Activated CD4-positive, alpha-beta memory T cell treated with anti-CD3 and anti-CD28 coated beads for 36 hours (primary cell): ENCODE measurements at places on chromosomes 5 and 9. TPM values are rescaled to one million over a fixed set of nuclear protein-coding genes. Genes with fewer than 3 reads are reported as not detected.

Gene PLEKHG4B
- total RNA-seq: not detected

DNA sequence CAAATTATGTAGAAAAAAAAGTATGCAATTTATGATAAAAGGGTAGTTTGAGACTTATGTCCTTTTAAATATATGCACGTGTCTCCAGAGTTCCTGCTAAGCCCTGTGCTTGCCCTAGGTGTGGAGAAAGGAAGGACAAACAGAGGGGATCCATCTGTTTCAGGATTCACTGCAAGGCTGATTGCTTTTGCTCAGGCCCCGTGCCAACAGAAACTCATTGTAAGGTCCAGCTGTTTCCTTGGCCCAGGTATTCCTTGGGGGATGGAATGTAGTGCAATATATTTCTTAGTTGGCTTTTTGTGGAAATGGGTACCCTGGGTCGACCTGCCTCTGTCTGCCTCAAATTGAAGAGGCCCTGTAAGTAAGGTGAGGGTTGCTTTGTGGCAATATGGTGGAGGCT, 268.6 kb upstream of the CLINT1 start:
- no peak overlapping the region for H3K27ac ChIP-seq
- no peak for DNase-seq
- H3K36me3 ChIP-seq: no peaks in the 10 kb centered on the region
- H3K4me3 ChIP-seq: no peak overlapping the region
- H3K27me3 ChIP-seq: peaks cover 9% of the 10 kb centered on the region

- no peak overlapping the region for H3K4me3 ChIP-seq
- no peaks in the 10 kb centered on the region for H3K27me3 ChIP-seq
- no peaks in the 10 kb centered on the region for H3K36me3 ChIP-seq
- H3K4me1 ChIP-seq: peaks cover 34% of the 10 kb centered on the region
Measured at GRCh38 chr5:56674441-56674840, 140.9 kb upstream of the MAP3K1 start.

- no peaks in the 10 kb centered on the region for H3K36me3 ChIP-seq
- peaks cover 13% of the 10 kb centered on the region for H3K27me3 ChIP-seq
- no peak overlapping the region for H3K27ac ChIP-seq
- no peak overlapping the region for H3K4me3 ChIP-seq
Measured at GRCh38 chr5:42614509-42614908, 142.1 kb upstream of the CCDC152 start.

GRCh38 chr9:129267141-129267540, 89.1 kb upstream of the IER5L start:
- no peak overlapping the region for H3K27ac ChIP-seq
- no peak for DNase-seq
- H3K4me1 ChIP-seq: peaks cover 22% of the 10 kb centered on the region
- H3K27me3 ChIP-seq: peaks cover under 1% of the 10 kb centered on the region
- H3K36me3 ChIP-seq: no peaks in the 10 kb centered on the region

Gene TAF11L5
- total RNA-seq: not detected

DNA sequence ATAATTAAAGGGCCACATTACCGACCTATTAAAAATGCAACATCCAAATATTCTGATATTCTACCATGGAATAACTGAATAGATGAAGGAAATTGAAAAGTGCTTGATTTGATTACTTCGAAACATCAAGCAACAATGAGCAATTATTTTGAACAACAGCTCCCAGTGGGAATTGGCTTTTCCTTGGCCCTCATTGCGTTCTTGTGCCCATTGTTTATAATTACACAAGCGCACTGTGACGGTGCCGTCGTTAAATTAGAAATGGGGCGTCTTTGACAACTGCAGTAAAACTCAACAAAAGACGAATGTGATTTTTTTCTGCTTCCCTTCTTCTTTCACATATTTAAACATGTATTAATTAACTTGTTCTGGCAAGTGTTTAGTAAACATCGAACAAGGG, 61.6 kb downstream of the CDH6 start:
- no peaks in the 10 kb centered on the region for H3K27me3 ChIP-seq
- no peak for DNase-seq
- no peak overlapping the region for H3K27ac ChIP-seq
- H3K4me1 ChIP-seq: no peaks in the 10 kb centered on the region

DNA sequence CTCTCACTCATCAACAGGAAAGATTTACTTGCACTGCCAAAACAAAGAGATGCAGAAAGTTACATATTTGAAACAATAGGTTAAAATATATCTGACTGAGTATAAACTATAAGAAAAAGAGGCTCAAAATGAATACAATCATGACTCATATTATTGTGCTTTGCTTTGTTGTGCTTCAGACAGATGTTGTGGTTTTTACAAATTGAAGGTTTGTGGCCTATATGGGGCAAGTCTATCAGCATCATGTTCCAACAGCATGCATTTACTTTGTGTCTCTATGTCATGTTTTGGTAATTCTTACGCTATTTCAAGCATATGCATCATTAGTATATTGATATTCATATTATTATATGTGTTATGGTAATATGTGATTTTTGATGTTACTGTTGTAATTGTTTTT, 330.0 kb downstream of the PRR16 start:
- H3K27me3 ChIP-seq: no peaks in the 10 kb centered on the region
- H3K27ac ChIP-seq: no peak overlapping the region
- no peak overlapping the region for H3K4me3 ChIP-seq
- DNase-seq: no peak

DNA sequence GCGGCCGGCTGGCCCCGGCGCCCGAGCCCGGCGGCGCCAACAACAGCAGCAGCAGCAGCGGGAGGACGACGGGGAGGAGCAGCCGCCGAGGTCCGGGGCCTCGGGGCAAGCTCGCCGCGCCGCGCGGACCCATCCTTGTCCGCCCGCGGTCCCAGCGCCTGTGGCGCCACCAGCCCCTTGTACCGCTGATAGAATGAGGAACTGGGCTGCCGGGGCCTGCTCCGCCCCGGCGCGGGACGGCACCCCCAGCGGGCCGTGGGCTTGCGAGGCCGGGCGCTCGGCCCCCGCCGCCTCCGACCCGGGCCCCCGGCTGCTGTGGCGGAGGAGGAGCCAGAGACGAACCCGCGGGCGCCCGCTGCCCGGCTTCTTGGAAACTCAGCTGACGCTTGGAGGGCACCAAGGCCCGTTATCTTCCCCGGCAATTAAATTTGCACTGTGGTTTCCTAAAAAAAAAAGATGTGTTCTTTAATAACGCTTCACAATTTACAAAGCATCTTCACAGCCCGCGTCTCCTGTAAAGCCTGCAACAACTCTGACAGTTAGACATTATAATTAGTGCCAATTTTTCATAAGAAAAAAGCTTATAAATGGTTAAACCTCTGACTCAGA, at the start of gene ARSB:
Gene ARSB, minus strand, starts transcription at position 195 of the 609 bp plus-strand sequence. Its CDS starts 62 bp downstream, at position 133.
- peak within 1 kb of the TSS; percentile 87 for H3K4me3 ChIP-seq
- H3K27me3 ChIP-seq: no peaks in the 10 kb centered on the region
- peaks cover 2% of the 10 kb centered on the region for H3K36me3 ChIP-seq
- peak; percentile 69 for DNase-seq

GRCh38 chr5:58040846-58041245, 419.0 kb downstream of the PLK2 start:
- no peaks in the 10 kb centered on the region for H3K36me3 ChIP-seq
- H3K27me3 ChIP-seq: no peaks in the 10 kb centered on the region
- H3K4me1 ChIP-seq: no peaks in the 10 kb centered on the region
- no peak overlapping the region for H3K27ac ChIP-seq
- no peak overlapping the region for H3K4me3 ChIP-seq

DNA sequence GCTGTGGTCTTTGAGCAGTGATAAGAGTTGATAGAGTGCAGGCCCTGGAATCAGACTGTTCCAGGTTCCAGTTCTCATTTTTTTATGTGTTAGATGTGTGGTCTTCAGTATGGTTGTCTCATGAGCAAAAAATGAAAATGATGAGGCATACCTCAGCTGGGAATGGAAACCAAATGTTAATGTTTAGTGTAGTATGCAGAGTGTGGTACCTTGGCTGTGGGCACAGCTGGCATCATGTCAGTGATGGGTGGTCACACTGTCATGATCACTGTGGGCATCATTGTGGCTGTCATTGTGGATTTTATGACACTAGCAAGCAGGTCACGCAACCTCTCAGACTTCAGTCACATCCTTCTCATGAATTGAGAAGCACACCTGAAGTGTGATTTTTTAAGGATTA, 6.4 kb downstream of the ABLIM3 start:
- H3K27me3 ChIP-seq: peaks cover 18% of the 10 kb centered on the region
- no peak overlapping the region for H3K4me3 ChIP-seq
- H3K27ac ChIP-seq: no peak overlapping the region
- H3K4me1 ChIP-seq: peaks cover 2% of the 10 kb centered on the region
- DNase-seq: no peak

DNA sequence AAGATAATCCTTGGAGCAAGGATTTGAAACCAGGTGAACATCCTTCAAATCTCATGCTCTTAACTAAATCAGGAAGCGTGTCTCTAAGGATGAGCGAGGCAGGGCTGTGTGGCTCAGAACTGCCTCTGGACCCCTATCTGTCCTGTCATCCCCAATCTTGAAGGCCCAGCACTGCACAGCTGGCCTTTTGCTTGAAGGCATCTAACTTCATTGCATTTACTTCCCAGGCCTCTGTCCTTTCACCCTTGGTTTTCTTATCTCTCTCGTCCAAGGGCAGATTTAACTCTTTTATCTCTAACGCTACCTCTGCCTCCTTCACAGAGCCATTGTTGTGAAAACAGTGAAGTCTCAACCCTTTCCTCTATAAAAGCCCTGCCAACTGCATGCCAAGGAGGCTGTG, 83.8 kb downstream of the UGCG start:
- H3K36me3 ChIP-seq: no peaks in the 10 kb centered on the region
- peaks cover 19% of the 10 kb centered on the region for H3K4me1 ChIP-seq
- no peak for DNase-seq
- peaks cover 11% of the 10 kb centered on the region for H3K27me3 ChIP-seq
- no peak overlapping the region for H3K27ac ChIP-seq
- H3K4me3 ChIP-seq: no peak overlapping the region

DNA sequence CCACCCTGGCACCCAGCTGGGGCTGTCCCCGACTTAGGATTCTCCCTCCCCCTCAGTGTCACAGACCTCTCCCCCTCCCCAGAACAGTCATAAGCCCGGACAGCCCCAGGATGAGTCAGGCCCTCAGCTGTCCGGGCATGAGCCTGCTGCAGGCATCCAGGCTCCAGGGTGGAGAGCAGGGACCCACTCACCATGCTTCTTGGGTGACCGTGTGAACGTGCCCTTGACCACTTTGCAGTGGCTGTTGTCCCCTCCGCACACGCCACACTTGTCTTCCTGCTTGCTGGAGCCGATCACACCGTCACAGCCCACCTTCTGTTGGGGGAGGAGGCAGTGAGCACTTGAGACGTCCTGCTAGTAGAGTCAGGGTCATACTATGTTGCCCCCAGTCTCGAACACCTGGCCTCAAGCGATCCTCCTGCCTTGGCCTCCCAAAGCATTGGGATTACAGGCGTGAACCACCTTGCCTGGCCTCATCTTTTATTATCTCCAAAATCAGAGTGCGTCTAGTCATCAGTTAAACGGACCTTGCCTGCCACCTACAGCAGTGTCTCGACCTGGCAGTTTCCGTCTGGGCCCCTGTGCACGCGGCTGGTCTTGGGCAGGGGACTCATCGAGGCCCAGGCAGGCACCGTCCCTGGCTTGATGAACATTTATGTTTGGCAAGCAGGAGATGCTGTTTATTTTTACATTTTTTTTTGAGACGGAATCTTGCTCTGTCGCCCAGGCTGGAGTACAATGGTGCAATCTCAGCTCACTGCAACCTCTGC, 72.6 kb downstream of the ZNF354C start:
- no peak overlapping the region for H3K27ac ChIP-seq
- no peaks in the 10 kb centered on the region for H3K36me3 ChIP-seq
- no peak overlapping the region for H3K4me3 ChIP-seq
- H3K27me3 ChIP-seq: no peaks in the 10 kb centered on the region
- DNase-seq: no peak

- peaks cover 11% of the 10 kb centered on the region for H3K4me1 ChIP-seq
- no peaks in the 10 kb centered on the region for H3K27me3 ChIP-seq
- no peak overlapping the region for H3K4me3 ChIP-seq
Measured at GRCh38 chr9:7967093-7967827, 167.7 kb upstream of the DMAC1 start.

GRCh38 chr9:101737705-101738565, 512 bp downstream of the GRIN3A start:
- H3K27me3 ChIP-seq: peaks cover 43% of the 10 kb centered on the region
- H3K36me3 ChIP-seq: no peaks in the 10 kb centered on the region
- H3K4me3 ChIP-seq: no peak overlapping the region
- H3K4me1 ChIP-seq: peaks cover 3% of the 10 kb centered on the region

Gene C5orf58
- total RNA-seq: not detected

Gene LRRC70
- 0.34 TPM for total RNA-seq

DNA sequence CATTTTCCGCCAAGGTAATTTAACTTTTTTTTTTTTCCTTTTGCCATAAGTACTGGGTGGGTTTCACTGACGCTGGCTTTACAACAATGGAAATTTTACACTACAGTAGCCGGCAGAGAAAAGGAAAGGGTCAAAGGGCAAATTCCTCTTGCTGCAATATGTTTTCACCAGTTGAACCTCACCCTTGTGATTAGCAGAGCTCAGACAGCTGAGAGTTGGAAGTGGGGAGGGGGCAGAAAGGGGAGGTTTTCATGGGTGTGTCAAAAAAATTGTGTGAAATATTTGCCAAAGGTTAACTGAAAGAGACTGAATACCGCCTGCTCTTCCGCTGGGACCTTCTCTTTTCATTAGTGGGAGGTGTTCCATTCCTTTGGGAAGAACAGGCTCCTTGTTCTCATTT, 296.9 kb downstream of the ADAMTS6 start:
- DNase-seq: no peak
- H3K27ac ChIP-seq: no peak overlapping the region
- H3K27me3 ChIP-seq: peaks cover 8% of the 10 kb centered on the region
- peaks cover 3% of the 10 kb centered on the region for H3K4me1 ChIP-seq
- no peaks in the 10 kb centered on the region for H3K36me3 ChIP-seq
- no peak overlapping the region for H3K4me3 ChIP-seq

DNA sequence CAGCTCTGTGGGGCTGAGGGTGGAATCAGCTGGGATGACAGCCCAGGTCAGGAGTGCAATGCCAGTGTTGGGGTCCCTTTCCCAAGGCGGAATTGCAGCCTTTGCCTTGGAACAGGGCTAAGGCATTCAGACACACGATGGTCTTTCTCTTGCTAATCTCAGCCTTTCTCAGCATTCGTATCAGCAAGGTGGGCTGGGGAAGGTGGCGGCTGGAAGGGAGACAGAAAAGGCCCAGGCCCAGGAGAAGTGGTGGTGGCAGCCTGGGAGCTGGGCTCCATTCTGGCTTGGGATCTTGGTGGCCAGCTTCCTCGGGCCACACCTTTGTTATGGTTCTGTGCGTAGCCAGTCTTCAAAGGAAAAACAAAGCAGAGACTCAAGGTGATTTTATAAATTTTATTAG, 1.1 kb upstream of the ARHGEF28 start:
- H3K27me3 ChIP-seq: peaks cover 42% of the 10 kb centered on the region
- H3K36me3 ChIP-seq: no peaks in the 10 kb centered on the region
- no peak overlapping the region for H3K4me3 ChIP-seq
- H3K27ac ChIP-seq: no peak overlapping the region
- no peak for DNase-seq
- peaks cover 2% of the 10 kb centered on the region for H3K4me1 ChIP-seq
